ENCODE measurements at places on chromosomes 7 and 10.

GRCh38 chr7:50145226-50145625 lies 52.2 kb upstream of the ZPBP start:
- no peak for DNase-seq

DNA sequence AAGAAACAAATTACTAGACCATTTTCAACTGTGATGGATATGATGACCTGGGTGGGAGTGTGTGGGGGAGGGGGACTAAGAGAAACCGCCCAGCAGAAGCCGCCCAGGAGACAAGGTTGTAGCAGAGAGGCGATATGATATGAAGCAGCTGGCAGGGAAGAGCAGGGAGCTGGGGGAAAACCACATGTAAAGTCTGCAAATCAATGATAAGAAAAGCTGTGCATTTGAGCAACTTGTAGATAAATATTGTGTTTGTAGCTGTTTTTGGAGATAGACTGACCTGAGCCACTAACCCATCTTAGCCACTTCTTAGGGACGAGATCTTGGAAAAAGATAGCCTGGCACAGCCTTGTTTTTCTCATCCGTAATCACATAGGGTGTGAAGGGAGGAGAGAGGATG lies 252.6 kb downstream of the SEC23IP start:
- DNase-seq, result no peak

GRCh38 chr10:23391821-23392220 lies 47.1 kb upstream of the OTUD1 start:
- no peak for DNase-seq

GRCh38 chr7:82325416-82325815 lies 118.2 kb downstream of the CACNA2D1 start:
- DNase-seq, result no peak

DNA sequence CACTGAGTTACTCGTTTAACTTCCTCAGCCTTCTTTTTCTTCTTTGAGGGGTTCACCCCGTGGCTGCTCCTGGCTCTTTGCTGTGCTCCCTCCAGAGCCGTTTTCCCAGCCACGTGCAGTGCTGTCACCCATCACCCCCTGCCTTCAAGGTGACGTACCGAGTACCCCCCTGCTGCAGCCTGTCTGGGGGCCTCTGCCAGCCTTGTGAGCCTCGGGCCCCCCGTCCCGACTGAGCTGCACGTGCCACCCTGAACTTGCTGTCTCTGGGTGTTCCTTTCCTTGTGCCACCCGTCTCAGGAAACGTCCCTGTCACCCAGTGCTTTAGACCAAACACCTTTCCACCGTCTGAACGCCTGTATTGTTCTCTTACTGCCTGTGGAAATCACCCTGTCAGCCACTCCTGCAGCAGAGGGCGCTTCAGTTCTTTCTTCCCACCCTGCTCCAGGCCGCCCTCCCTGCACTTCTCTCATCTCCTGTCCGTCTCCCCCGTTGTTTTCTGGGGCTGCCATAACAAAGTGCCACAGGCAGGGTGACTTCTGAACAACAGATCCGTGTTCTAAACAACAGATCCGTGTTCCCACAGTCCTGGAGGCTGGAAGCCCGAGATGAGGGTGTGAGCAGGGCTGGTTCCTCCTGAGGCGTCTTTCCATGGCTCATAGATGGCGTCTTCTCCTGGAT lies 44.6 kb downstream of the WDR37 start:
- DNase-seq, result no peak

- DNase-seq, result peak; percentile 96
Observed at GRCh38 chr10:100912605-100913469, at the start of gene SLF2. TSS of gene SLF2 (plus strand) at chr10:100912963. CDS start at chr10:100913111, 148 bp downstream.

GRCh38 chr7:106346678-106347217 lies 62.0 kb upstream of the NAMPT start:
- peak; percentile 15 for DNase-seq

DNA sequence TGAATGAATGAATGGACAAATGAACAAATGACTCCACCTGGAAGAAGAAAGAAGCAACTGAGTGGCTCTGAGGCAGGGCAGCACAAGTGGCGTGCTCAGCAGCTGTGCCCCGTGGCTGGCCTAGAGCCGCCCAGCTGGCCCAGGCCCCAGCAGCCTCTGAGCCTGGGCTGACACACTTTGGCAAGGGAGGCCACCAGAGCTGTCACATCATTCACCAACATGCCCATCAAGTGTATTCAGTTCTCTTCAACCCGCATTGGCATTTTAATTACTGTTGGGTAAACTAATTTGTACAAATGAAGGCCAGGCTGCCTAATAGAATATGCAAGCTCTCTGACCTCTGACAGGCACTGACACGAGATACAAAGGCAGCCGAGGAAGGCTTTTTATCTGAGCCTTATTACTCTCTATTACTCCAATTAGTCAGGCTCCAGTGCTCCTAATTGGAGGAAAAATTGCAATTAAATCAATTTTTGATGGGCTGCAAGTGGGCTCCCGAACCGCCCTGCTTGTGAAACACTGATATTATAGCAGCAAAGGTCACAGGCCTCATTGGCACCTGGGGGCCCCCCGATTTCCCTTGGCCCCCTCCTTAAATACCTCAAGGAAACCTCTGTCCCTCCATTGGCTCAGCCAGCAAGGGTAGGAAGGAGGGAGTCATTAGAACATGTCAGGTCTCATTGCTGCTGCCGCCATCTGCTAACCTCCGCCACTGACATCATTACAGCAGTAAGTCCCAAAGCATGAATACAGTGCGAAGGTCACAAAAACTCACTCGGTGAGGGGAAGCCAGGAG lies 41.9 kb downstream of the DPCD start:
- no peak for DNase-seq

GRCh38 chr10:130707389-130707979 lies 571.3 kb downstream of the GLRX3 start:
- DNase-seq, result no peak

DNA sequence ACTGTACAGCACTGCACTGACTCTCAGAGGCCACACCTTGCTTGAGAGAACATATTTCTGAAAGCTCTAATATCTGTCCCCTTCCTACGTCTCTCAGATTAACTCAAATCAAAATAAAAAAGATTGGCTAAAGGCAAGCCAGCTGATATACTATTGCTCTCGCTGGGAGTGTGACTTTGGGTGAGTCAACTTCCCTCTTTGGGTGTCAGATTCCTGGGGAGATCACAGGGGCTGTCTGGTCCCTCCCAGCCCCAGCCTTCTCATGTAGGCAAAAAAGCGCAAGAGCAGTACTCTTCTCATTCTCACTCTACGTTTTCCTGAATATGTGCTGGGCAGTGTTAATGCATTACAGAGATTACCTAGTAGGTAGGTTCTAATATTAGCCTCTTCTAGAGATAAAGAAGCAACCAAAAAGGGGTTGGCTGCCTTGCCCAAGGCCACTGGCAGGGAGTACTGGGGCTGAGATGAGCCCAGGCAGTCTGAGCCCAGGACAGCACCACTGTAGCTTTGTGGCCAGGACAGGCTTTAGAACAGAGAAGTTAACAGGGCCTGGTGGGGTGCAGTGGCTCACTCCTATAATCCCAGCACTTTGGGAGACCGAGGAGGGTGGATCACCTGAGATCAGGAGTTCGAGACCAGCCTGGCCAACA lies 9.1 kb upstream of the DENND2A start:
- DNase-seq, result no peak

GRCh38 chr10:89550509-89550908 lies 15.1 kb upstream of the SLC16A12 start:
- no peak for DNase-seq

DNA sequence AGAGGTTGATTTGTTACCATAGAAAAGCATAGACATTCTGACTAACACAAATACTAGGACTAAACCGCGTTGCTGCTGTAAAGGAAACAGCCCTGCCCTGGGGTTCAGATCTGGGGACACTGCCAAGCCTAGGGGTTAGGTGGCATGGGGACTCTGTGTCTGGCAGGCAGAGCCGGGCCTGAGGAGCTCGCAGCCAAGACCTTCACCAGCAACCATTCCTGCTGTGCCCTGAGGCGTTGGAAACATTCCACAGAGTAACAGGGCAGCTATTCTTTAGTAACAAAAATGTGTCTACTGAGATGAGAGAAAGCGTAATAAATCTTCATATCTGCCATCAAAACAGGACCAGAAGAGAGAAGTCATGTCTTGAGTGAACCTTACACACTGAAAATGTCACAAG lies 280.5 kb downstream of the POM121L12 start:
- no peak for DNase-seq

GRCh38 chr7:124810605-124811004 lies 45.0 kb upstream of the GPR37 start:
- no peak for DNase-seq

GRCh38 chr10:70935125-70935625 lies 46.8 kb upstream of the PCBD1 start:
- DNase-seq, result no peak

GRCh38 chr10:66717231-66717981 lies 208.4 kb upstream of the LRRTM3 start:
- DNase-seq, result no peak

- DNase-seq, result no peak
Observed at GRCh38 chr7:50953303-50953702, 170.6 kb upstream of the GRB10 start.

GRCh38 chr10:125551247-125551646 lies 131.7 kb downstream of the TEX36 start:
- no peak for DNase-seq

DNA sequence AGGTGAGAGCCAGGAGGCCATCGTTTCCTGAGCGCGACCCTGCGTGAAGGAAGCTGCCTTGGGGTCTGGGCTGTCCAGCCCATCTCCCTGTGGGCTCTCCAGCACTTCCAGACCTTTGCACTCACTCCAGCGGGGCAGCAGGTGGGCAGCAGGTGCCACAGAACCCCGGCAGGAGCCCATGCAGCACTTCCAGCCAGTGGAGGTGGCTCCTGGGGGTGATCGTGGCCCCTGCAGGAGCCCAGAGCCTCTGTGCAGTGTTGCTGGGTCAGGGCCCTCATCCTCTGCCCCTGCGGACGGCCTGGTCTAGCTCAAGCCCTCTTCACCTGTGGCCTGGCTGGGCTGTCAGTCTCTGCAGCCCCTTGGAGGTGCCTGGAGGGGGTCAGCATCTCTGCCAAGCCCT lies 59.9 kb downstream of the PWWP2B start:
- DNase-seq, result no peak

GRCh38 chr10:66837335-66837734 lies 88.5 kb upstream of the LRRTM3 start:
- DNase-seq, result no peak

DNA sequence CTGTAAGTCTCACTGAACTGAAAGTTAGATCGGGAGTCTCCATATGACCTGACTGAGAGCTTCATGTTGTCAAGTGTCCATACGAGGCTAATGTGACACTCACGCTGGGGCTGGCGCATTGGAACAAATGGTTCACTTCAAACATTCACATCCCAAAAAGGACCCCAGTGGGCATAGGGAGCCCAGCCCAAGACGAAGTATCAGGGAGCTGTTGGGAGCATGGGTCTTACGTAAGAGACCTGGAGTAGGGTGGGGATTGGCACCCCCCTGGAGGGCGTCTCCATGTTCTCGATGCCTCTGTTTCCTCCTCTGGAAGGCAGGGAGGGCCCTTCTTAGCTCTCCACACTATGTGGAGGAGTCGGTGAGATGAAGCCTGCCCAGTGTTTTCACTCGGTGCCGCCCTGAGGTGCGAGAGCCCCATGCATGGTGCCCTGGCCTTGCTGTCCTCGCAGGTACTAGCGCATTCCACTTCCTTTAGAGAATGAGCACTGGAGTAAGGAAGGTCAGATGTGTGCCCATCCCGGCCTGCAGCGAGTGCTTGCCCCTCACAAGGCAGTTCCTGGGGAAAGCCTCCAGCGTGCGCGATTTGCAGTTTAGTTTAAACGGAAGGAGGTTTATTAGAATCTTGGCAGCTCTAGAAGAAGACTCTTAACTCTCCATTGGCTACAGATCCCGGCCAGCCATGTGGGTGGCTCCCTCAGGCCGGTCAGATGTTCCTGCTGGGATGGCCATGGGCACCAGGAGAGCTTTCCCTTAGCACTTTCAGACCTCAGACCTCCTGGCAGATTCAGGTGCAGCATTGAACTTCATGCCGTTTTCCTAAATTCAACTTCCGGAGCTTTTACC lies 64.4 kb downstream of the PTPRE start:
- no peak for DNase-seq

- DNase-seq, result no peak
Observed at GRCh38 chr7:83918142-83918541, 269.2 kb upstream of the SEMA3E start.

GRCh38 chr7:38554586-38554985 lies 76.6 kb downstream of the AMPH start:
- DNase-seq, result no peak

- no peak for DNase-seq
Observed at GRCh38 chr10:97782455-97783228, 10.8 kb upstream of the SFRP5 start.

DNA sequence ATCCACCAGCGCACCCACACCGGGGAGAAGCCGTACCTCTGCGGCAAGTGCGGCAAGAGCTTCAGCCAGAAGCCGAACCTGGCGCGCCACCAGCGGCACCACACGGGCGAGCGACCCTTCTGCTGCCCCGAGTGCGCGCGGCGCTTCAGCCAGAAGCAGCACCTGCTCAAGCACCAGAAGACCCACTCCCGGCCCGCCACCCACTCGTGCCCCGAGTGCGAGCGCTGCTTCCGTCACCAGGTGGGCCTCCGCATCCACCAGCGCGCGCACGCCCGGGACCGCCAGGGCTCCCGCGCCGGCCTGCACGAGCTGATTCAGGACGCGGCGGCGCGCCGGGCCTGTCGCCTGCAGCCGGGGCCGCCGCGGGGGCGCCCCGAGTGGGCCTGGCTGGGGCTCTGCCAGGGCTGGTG lies 17.7 kb downstream of the ZNF775 start:
- DNase-seq, result no peak

GRCh38 chr7:71329030-71329660 lies 197.2 kb downstream of the GALNT17 start:
- DNase-seq, result no peak

GRCh38 chr10:2933924-2934323 lies 133.4 kb upstream of the PFKP start:
- DNase-seq, result no peak

DNA sequence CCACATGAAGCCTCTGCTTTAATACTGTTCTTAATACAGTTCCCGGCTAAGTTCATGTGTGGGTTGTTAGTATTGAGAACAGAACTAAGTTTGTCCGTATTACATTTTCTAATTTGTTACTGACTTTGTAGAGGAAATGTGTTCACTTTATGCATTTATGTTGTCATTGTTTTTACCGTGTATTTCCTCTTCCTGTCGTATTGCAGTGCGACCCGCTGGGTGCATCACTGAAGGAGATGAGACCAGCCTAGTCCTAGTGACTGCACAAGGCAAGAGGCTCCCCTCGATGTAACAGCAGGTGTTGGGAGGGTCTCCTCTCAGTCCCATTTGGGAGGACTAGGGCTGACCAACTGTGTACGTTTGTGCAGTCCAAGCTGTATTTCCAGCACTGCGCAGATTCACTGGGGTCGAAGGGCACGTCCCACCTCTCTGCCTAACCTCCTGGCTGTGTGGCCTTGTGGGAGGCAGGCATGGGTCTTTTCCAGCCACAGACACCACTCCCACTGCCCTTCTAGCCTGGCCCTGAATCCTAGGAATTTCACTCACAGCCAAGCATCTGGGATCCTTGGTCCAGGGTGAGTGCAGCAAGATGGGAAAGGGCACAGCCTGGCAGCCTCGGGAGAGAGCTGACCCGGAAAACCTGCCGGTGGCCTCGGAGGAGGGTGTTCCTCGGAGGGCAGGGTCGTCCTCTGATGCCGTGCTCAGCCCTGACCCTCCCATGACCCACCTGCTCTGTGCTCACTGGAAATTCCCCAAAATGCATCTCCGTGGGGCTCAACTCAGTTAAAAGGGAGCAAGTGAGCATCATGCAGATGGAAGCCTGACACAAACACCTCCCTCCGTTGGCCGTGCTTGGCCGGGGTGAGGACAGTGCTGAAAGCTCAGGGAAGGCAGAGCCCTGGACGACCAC lies 63.9 kb upstream of the FAM20C start:
- no peak for DNase-seq

Measured in smooth muscle cell of the brain vasculature (primary cell).